ENCODE measurements at places on chromosomes 2 and 18. TPM values are rescaled to one million over a fixed set of nuclear protein-coding genes. Genes with fewer than 3 reads are reported as not detected.

The FBXO48 gene
- 0.79 TPM for total RNA-seq

GRCh38 chr2:12605936-12606335, 110.8 kb upstream of the TRIB2 start:
- DNase-seq: no peak

The MLPH gene
- total RNA-seq: 6.5 TPM

The LYG2 gene
- total RNA-seq: 16.5 TPM

- peak; percentile 83 for DNase-seq
These were observed 230.4 kb upstream of the AGAP1 start for GRCh38 chr2:235263205-235264120.

The GRHL1 gene
- total RNA-seq: 93.0 TPM
